Fibroblast of skin of left biceps (primary cell): ENCODE measurements at places on chromosomes 13 and 19.

- no peak for DNase-seq
Observed at GRCh38 chr19:294341-294945, 3.2 kb upstream of the PLPP2 start.

- DNase-seq, result no peak
Observed at GRCh38 chr19:377801-378581, 31.0 kb downstream of the C2CD4C start.

- no peak for DNase-seq
Observed at GRCh38 chr13:67367399-67367798, 137.3 kb upstream of the PCDH9 start.

- no peak for DNase-seq
Observed at GRCh38 chr13:41052441-41052840, 8.9 kb upstream of the WBP4 start.

- DNase-seq, result no peak
Observed at GRCh38 chr13:113087923-113088690, 17.5 kb upstream of the F7 start.

DNA sequence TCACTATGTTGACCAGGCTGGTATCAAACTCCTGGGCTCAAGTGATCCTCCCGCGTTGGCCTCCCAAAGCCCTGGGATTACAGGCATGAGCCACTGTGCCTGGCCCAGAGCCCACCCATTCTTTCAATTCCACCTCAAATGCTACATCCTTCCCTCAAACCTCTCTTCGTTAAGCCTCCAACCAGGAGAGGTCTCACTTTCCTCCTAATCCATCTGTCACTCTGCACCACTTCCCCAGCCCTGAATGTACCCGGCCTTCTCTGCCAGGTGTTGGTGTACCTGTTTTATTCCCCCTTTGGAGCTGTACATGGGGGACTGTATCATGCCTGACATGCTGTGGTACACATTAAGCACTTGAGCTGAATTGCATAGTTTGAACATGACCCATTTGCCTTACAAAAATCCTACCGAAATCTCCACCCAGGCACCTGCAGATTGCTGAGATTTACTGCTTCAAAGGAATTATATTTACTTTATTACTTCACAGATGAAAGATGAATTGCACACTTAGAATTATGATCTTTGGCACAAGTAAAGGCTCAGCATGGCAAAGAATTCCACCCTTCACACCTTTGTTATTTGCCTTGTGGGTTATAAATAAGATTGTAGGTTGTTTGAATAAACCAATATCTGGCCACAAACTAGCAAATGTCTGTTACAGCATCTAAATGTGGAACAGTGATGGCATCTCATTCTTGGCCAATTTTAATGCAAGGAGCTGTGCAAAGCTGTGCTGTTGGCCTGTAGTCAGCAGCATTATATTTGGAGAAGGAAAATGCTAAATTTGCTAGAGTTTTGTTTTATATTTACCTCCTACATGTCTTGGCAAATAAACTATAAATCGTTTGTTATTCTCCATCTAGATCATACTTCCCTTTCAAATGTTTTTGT lies 15.6 kb upstream of the WASF3 start:
- no peak for DNase-seq

GRCh38 chr13:49113526-49114286 lies 106.4 kb upstream of the MLNR start:
- peak; percentile 18 for DNase-seq

DNA sequence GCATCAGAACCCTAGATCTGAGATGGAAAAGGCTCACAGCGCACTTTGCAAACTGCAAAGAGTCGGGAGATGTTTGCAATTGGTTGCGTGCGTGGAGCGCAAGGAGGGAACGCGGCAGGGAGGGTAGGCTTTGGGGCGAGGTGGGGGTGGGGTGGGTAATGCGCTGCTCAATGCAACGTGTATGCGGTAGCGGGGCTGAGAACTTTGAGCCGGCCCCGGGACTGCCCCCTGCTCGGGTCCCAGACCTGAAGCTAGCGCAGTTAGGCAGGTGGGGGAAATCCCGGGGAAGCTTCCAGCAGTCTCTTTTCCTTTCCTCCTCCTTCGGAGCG lies 971 bp downstream of the FOSB start:
- DNase-seq, result no peak

DNA sequence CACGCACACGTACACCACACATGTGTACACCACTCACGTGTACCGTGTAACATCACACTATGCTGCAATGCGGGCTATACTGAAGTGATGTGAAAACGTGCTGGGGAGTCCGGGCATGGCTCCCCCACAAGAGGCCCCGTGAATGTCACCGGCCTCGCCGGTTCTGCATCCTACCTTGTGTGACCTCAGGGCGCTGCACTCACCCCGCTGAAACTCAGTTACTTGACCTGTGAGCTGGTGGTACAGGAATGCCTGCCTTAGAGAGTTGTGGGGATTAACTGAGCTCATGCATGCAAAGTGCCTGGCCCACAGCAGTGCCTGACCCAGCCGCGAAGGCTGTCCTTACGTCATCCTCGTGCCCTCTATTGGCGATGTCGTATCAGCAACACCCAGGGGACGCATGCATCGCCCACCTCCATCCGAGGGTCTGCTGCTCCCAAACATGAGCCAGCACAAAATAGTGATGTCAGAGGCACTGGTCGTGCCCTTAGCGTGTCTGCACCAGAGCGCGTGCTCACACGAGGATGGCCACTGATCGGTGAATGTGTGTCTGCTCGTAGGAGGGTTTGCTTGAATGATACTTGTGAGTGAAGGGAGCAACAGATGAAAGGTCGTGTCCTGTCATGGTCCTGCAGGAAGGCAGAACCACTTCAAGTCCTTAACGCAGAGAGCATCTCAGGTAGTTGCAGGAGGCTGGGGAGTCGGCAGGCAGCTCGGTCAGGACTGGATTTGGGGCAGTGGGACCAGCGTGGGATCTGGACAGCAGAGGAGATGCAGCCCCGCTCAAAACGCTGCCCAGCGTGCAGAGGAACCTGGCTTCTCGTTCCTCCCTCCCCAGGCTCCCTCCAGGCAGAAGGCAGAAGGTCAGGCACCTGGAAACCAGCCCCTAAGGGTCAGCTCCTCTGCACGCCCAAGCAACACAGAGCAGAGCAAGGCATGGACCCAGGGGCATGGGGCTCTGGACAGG lies 126.2 kb upstream of the SPACA7 start:
- DNase-seq, result no peak

DNA sequence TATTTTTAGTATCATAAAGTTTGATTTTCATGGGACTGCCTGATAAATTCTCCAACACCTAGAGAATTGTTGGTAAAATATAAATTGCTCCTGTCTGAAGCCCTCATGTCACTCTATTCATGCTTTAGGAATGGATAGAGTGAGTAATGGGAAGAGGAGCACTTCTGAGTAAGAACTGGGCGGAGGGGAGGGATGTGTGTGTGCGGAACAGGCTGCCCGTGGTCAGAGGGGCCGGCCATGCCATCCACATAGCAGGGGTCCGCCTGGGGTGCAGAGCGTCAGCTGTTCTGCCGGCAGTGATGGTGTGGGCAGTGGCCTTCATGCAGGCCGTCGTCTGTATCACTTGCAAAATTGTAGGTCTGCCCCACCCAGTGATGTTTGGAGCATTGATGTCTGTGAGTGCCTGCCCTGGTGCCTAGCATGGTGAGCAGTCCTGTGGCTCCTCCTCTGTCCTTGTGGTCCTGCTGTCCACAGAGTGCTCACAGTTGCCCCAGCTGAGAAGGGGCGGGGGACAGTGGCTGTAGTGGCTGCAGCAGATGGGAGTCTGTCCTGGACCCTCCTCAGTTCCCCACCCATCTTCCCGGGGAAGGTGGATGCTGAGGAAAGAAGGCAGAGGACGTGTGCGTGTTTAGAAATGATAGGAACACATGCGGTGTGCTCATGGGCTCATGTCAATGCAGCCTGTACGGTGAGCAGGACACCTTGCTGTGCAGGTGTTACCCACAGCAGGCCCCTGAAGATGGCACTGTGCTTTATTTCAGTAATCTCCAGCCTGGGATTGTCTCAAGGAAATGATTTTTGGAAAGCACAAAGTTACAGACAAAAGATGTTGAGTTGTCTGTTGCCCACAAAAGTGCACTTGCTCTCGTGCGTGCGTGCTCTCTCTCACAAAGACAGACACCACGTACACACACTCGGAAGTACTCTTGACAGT lies 49.4 kb upstream of the TEX29 start:
- DNase-seq, result no peak

- no peak for DNase-seq
Observed at GRCh38 chr19:33186431-33187182, 7.5 kb upstream of the LRP3 start.

DNA sequence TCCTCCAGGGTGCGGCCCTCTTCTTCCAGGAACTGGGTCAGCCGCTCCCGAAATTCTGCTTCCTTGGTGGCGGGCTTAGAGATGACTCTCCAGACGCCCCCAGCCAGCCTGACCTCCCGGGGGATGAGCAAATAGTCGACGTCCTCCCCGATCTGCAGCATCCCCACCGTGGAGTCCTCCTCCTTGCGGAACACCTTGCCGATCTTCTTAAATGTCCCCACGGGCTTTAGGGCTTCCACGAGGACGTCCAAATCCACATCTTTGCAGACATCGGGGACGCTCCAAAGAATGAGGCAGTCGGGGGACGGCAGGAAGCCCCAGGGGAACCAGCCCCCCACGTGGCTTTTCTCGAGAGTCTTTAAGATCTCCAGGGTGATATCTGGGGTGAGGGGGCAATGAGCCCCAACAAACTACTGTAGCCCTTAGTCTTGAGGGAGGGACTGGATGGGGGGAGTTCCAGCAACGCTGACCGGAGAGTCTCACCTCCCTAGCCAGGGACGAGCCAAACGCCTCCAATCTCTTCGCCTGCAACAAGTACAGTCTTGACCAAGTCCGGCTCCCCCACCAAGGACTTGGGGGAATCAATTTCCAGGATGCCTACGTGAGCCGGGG lies 608 bp downstream of the CCDC8 start:
- DNase-seq, result no peak

GRCh38 chr19:46607448-46607841 lies 6.3 kb downstream of the CALM3 start:
- no peak for DNase-seq

DNA sequence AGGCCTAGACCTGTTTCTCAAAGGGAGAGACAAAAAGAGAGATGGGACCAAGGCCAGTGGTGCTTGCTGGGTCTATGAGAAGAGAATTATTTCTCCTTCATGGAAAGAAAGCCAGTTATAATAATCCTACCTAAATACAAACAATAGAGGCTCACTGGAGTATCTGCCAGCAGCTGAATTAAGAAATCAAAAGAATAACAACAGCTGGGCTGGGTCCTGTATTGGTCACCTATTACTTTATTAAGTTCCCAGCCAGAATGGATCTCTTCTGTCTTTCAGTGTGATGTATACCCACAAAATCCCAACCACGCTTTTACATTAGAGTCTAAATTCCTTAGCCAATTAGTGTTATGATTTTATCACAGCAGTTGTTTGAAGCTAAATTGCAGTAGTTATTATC lies 297.8 kb upstream of the DACH1 start:
- no peak for DNase-seq

GRCh38 chr19:10074153-10074552 lies 12.0 kb upstream of the SHFL start:
- no peak for DNase-seq

GRCh38 chr13:51357928-51358595 lies 18.6 kb downstream of the SERPINE3 start:
- DNase-seq, result no peak

DNA sequence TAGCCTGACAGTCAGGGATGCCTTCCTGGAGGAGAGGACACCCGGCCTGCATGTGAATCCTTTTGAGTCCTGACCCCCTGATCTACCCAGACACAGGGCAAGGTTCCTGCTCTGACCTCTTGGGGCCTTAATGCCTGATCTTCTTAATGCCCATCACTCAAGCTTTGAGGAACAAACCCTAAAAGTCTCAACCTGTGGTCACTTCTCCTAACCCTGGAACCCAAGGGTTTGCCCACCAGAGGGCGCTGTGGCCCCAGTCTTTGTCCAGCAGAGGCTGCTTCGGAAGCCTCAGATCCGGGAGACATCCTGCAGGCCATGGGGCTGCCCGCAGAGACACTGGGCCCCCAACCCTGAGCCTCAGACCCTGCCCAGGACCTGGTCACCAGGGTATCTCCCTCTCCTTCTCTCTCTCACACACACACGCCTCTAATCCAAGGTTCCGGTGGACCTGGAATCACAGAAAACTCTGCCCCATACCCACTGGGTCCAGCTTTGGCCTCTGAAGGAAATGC lies 9.8 kb upstream of the DPF1 start:
- DNase-seq, result no peak

DNA sequence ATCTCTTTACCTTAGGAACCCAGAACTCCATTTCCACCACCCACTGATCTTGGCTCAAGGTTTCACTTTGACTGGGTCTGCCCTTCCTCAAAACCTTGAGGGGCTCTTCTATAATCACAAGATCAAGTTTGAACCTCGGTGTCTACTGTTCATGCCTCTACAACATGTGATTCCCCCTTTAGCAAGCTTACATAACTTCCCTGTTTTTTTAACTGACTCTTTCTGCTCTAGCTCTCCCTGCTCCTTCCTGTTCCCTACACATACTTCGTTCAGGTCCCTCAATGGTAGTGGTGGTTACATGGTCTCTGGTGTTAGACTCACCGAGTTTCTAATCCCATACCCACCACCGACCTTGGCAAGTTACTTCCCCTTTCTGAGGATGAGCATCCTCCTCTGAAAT lies 26.7 kb downstream of the CEACAM8 start:
- no peak for DNase-seq
